ENCODE measurements at places on chromosomes 1 and 21. TPM values are rescaled to one million over a fixed set of nuclear protein-coding genes. Genes with fewer than 3 reads are reported as not detected.

The AP4B1 gene
- total RNA-seq, result 43.9 TPM

The CRP gene
- total RNA-seq, result not detected

The PLPPR4 gene
- total RNA-seq, result under 0.01 TPM

The SLC1A7 gene
- not detected for total RNA-seq

The PODN gene
- total RNA-seq, result 0.29 TPM
